NCI-H2029 treated with DMSO at 0.1 percent for 48 hours (cell line): ENCODE measurements at places on chromosomes 12 and 14.

- DNase-seq: no peak
Measured at GRCh38 chr12:48933664-48934311, 8.5 kb upstream of the FKBP11 start.

- DNase-seq: no peak
Measured at GRCh38 chr14:102221026-102221425, 81.3 kb downstream of the WDR20 start.

DNA sequence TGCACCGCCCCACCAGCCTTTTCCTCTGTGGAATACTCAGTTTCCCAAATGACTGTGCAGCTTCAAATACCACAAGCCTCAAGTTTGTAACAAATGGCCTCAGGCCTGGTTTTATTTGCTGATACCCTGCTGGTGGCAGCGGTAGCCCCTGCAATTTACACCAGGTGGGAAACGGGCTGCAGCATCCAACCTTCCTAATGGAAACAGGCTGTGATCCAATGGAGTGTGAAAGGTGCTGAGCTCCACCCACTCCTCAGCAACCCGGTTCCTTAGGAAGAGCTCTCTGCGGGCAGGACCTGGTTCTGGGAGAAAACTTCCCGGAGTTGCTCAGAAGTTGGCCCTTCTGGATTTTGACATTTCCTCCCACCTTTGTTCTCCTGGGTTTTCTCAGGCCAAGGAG, 41.7 kb upstream of the LTA4H start:
- no peak for DNase-seq

DNA sequence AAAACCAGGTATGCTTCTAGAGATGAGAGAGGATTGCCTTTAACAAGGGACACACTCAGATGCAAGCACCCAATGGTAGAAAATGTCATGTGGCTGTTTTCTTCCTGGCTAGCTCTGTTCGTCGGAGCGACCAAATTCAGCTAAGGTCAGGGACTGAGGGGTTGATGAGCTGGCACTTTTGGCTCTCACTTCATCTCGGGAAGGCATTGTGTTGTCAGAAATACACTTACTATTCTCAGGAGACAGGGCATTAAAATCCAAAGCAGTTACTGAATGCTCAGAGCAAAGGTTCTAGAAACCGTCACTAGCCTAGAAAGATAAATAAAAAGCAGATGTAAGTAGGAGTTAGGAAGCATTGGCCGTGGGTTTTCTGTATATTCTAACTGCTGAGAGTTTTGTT, 275.7 kb upstream of the SSTR1 start:
- DNase-seq: no peak

- DNase-seq: no peak
Measured at GRCh38 chr14:94320243-94320642, 2.9 kb downstream of the SERPINA6 start.

GRCh38 chr12:120734210-120734609, 8.6 kb downstream of the ACADS start:
- no peak for DNase-seq

GRCh38 chr14:70027785-70028428, 148.7 kb downstream of the SMOC1 start:
- no peak for DNase-seq

- no peak for DNase-seq
Measured at GRCh38 chr12:51448618-51449256, 24.1 kb downstream of the SLC4A8 start.

DNA sequence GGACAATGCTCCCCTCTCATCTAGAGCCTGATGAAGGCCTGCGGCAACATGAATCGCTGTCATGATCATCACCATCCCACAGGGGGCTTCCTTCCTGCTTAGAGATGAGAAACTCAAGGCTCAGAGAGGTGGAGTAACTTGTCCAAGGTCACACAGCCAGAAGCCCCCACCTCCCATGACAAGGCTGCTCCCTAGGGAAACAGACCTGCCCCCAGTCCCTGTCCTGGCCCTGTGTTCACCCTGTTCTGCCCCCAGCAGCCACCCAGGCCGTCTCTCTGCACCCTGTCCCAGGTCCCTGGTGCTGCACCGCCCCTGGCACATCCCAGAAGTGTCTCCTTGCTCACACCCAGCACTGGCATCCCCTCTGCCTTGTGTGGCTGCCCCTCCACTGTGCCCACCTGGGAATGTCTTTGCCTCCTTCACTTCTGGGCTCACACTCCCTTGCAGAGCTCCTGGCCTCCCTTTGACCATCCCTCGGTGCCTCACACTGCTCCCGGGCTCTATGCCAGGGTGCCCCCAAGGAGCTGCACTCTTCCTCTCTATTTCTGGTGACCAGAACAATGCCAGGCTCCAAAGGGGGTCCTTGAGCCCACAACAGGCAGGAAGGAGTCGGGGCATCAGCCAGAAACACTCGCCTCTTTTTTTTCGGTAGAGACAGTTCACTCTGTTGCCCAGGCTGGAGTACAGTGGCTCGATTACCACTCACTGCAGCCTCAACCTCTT, 70.5 kb downstream of the BCL11B start:
- no peak for DNase-seq

DNA sequence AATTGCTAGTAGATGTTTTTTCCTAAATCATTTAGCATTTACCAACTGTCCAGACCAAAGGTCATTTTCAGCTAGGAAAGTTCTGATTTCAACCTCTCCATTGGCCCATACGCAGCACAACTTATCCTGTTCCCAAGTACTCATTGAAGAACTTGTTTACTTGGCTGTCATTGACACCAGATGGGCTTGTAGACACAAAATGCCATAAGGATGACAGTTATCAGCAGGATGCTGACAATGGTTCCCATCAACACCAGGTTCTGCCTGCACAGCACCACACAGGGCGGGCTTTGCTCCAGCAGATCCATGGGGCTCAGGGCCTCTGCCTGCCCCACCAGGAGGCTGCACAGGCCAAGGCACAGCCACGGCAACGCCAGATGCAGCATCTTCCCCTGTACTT, 36.5 kb upstream of the TMPRSS12 start:
- no peak for DNase-seq

- DNase-seq: no peak
Measured at GRCh38 chr14:25259470-25259869, 209.5 kb upstream of the STXBP6 start.

- no peak for DNase-seq
Measured at GRCh38 chr12:117063162-117063911, 35.9 kb downstream of the TESC start.

- DNase-seq: no peak
Measured at GRCh38 chr14:90999299-90999698, 61.1 kb downstream of the RPS6KA5 start.
